ENCODE measurements at places on chromosomes 16 and 17.

- DNase-seq, result no peak
Observed at GRCh38 chr17:77828749-77829539, 129.6 kb upstream of the TNRC6C start.

GRCh38 chr17:9199571-9200551 is 178.6 kb downstream of the NTN1 start:
- no peak for DNase-seq

- DNase-seq, result no peak
Observed at GRCh38 chr16:88061346-88062110, 110.3 kb downstream of the BANP start.

- no peak for DNase-seq
Observed at GRCh38 chr17:39667945-39668924, at the start of gene PNMT. Gene PNMT (plus strand): TSS chr17:39668453. CDS start chr17:39668476, 23 bp downstream.

GRCh38 chr16:77662246-77662645 is 60.1 kb upstream of the NUDT7 start:
- DNase-seq, result no peak

DNA sequence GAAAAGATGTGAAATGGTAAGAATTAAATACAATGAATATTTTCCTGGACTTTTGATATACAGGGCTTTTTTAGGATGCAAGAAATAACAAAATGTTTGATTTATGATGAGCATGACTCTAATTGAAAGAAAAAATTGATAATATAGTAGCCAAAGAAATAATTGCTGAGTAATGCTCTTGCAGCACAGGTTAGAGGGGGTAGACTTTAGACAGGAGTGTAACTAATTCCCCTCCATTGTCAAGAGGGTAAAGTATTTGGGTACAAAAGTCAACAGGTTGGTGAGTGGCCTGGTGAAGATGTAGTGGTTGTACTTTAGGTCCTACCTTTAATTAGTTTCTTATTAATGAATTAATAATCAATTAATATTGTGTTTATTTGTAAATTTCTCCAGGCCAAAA is 912.3 kb downstream of the KCNJ2 start:
- no peak for DNase-seq

Data from esophagus muscularis mucosa (tissue), 4 donors.